ENCODE measurements at places on chromosomes 7 and 10.
A peak's percentile ranks its signal among the peaks of the same experiment; 100 is the strongest.

DNA sequence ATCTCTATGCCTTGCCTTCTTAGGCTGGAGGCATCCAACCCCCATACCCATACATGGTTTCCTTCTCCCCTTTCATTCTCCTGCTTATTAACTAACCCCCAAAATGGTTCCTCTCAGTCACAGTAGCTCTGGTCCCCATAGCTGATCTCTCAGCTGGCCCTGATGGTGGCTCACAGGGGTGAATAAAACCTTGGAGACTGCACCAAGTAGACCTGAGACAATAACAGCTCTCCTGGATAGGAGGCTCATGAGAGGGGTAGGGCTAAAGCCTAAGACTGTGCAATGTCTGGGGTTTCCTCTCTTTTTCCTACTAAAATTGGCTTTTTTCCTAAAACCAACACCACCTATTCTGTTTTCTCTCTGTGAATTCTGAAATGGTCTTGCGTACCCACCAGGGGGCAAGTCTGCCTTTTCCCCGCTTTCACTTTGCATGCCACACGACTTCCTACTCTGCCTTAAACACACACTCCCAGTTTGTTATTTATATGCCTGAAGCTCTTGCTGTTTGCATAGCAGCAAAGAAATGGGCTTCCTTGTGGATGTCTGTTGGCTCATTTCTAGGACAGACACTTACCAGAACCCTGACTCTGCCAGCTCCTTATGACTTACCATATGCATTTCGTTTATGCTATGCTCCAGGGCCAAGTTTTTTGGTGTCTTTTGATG lies 18.4 kb upstream of the PON1 start:
- DNase-seq: no peak

DNA sequence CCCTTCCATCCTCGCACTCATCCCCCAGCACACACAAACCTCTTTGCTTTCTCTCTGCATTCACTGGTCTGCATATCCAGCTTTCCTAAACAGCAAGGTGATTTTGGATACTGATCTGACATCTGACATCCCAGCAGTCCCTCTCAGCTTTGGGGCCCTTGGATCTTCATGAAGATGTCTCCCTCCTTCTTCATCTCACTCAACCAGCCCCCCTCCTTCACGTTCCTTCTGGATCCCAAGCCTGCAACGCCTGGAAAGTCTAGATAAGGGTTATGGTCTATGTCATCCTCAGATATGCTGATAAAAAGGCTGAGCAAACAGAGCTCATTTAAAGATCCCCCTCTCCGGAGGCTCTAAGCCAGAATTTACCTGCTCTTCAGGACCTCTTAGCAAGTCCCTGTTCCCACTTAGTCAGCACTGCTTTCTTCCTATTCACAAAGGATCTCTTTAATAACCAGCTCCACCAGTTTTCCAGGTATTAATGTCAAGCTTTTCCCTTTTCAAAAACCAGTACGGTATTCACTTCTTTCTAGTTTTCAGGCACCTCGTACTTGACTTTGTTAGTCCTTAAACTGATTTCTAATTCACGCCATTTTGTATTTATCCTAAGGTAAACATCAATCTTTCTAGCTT lies 38.9 kb downstream of the CREB3L2 start:
- DNase-seq: no peak

- no peak for DNase-seq
Observed at GRCh38 chr7:82442492-82443035, 1.0 kb downstream of the CACNA2D1 start.

DNA sequence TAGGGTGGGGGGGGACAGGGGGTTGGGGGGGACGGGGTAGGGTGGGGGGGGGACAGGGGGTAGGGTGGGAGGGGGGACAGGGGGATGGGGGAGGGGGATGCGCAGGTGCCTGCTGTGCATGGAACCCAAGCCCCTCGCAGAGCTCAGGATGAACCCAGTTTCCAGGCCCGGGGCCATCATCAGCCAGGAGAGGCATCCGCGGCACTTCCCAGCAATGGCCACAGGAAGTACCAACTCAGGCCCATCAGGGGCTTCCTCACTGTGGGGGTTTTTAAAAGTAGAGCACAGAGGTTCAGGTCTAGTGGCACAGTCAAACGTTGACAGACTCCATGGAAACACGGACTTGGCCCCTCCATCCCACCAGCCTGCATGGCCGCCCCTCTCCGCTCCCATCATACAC lies 172.7 kb downstream of the DIP2C start:
- DNase-seq: no peak

- peak; percentile 71 for DNase-seq
Observed at GRCh38 chr7:64889686-64890162, 13.3 kb upstream of the ZNF273 start.

DNA sequence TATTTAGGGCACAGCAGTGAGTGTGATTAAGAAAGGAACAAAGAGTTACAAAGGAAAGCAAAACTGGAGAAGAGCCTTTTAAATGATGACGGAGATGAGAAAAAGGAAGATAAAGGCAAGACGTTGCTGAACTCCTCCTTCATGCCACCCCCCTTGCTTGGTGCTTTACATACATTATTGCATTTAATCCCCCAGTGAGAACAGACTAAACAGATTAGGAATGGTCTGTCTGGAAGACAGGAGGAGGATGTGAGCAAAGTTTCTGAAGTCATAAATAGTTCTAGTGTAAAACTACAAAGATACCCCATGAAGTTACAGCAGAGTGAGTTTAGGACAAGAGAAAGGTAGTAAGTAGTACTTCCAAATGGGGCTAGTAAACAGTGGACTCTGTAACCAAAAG lies 113.5 kb downstream of the PLCE1 start:
- no peak for DNase-seq

DNA sequence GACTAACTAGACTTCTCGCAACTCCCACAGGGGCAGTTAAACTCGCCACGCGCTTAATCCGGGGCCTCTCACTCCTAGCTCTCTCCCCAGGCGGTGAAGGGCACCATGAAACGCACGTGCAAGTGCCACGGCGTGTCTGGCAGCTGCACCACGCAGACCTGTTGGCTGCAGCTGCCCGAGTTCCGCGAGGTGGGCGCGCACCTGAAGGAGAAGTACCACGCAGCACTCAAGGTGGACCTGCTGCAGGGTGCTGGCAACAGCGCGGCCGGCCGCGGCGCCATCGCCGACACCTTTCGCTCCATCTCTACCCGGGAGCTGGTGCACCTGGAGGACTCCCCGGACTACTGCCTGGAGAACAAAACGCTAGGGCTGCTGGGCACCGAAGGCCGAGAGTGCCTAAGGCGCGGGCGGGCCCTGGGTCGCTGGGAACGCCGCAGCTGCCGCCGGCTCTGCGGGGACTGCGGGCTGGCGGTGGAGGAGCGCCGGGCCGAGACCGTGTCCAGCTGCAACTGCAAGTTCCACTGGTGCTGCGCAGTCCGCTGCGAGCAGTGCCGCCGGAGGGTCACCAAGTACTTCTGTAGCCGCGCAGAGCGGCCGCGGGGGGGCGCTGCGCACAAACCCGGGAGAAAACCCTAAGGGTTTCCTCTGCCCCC lies 19.5 kb downstream of the WNT8B start:
- no peak for DNase-seq

DNA sequence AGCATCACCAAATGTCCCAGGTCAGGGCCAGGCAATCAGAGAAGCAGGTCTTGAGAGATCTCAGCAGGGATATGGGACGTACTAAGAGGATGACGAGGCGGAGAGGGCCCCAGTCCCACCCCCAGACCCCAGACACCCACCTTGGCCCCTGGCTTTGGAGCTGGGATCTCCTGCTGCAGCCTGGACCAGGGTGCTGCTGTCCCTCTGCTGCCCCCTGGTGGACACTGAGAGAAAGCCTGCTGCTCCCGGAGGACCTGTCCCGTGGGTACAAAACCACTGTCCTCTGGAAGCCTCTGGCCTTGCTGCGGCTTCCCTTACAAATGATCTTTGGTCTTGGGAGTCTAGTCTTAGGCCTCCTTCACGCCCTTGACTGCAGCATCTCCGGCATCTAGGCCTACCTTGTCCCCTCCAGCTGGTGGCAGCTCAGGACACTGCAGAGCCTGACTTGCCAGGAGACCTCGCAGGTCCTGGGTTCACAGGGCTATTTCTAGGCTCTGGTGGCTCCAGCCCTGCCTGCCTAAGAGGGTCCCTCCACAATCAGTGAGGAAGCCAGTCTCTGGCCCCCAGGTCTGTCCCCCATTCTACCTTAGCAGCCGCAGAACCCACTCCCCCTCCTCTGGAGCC lies 97.1 kb downstream of the RGS10 start:
- no peak for DNase-seq

- no peak for DNase-seq
Observed at GRCh38 chr7:157916946-157917640, 580.3 kb downstream of the DNAJB6 start.

DNA sequence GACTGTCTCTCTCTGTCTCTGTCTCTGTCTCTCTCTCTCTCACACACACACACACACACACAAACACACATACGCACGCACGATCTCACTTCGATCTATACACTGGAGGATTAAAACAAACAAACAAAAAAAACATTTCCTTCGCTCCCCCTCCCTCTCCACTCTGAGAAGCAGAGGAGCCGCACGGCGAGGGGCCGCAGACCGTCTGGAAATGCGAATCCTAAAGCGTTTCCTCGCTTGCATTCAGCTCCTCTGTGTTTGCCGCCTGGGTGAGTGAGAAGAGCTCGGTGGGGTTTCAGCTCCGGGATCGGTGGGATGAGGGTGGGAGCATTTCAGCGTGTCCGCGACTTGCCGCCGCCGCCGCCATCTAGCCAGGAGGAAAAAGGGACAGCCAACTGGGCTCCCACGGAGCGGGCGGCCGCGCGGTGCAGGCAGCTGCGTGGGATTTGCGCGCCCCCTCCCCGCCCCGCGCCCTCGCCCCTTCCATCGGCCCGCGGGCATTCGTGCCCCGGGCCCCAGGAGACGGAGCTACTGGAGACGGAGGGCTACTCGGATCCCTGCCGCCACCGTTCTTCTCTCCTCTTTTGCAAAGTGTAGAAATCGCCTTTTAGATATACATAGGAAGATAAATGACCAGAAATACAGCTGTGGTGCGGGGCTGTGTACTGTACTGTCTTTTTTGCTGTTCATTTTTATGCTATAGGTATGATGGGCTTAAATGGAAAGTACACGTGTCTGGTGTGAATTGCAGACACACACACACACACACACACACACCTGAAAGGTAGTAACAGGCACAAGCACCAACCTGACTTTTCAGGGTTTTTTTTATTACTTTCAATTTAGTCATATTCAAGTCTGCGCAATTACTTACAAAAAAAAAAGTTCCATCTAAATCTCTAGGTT lies 581 bp downstream of the PTPRZ1 start:
- DNase-seq: no peak

DNA sequence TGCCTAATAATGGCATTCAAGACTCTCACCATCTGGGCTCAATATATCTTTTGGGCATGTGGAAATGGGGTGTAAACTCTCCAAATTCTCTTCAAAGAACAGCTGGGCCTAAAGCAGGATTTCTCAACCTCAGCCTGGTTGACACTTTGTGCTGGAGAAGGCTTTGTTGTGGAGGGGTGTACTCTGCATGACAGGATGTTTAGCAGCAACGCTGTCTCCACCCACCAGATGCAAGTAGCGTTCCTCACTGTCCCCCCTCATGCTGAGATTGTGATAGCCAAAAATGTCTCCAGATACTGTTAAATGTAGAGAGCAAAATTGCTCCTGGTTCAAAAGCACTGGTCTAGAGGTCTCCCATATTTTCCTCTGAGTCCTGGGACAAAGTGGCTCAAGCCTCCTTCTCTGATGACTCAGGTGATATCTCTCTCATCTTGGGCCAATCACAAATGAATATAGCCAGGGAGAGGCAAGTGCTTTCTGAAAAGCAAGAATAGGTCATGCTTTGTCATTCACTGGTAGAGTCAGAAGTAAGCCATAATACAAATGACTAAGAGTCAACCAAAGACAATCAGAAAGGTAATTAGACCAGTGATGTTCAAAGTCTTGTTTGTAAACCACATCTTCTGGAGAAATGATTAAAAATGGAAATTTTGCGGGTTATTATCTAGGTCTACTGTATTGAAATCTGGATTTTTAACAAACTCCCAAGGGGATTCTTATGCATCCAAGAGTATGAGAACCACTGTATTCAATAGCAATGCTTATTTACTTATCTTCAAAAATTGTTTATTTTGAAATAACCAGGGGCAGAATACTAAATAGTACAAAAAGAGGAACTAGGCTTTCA lies 330.8 kb downstream of the PTEN start:
- DNase-seq: no peak

DNA sequence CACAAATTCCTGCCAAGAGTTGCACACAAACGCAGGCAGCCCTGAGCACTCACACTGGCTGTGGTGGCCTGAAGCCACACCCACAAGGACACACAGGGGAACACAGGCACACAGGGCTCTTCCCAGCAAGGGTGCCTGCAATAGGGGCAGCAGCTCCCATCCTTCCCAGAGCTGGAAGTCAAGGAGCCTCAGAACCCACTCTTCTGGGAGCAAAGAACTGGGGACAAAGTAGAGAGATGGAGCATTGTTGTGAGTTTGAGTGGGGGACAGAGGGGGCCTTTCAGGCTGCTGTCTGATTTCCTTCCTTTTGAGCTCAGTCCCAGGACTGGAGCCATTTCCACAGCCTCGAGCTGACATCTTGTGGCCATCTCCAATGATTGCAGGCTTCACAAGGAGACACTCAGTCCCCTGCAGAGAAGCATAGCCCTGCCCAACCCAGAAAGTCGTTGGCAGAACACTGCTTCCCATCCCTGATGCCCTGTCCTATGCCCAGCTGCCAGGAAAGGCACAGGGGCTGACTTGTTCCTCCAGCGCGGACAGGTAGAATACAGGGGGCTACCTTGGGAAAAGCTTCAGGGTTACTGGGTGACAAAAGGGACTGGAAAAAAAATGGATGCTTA lies 34.4 kb upstream of the SLF2 start:
- no peak for DNase-seq

DNA sequence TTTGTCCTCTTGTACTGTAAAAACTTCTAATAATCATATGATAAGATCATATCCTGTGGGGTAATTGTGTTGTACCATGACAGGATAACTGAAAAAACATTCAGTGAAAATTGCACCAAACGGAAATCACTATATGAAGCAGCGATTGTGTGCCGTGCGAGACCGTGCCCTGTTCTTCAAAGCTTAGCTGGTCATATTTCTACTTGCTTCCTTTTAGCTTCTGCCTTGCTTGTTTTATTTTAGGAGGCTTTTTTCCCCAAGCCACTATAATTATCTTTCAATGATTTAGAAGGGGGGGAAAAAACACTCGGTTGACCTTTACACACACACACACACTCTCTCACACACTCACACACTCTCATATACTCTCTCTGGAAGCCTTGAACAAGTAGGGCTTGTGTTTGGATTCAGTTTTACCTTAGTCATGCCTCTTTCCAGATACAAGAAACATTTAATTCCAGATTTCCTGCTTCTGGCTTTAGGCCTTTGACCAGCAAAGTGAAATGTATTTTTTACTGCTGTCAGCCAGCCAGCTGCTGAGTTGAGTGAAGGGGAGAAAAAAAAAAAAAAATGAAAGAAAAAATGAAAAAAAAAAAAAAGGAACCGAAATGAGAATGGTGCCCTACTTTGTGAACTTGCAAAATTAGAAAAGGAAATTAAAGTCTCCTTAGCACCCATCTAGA lies 181.4 kb downstream of the ARID5B start:
- DNase-seq: no peak
